ENCODE measurements at places on chromosomes 4 and X.

GRCh38 chr4:105845559-105845958, 49.7 kb upstream of the NPNT start:
- no peak for DNase-seq

DNA sequence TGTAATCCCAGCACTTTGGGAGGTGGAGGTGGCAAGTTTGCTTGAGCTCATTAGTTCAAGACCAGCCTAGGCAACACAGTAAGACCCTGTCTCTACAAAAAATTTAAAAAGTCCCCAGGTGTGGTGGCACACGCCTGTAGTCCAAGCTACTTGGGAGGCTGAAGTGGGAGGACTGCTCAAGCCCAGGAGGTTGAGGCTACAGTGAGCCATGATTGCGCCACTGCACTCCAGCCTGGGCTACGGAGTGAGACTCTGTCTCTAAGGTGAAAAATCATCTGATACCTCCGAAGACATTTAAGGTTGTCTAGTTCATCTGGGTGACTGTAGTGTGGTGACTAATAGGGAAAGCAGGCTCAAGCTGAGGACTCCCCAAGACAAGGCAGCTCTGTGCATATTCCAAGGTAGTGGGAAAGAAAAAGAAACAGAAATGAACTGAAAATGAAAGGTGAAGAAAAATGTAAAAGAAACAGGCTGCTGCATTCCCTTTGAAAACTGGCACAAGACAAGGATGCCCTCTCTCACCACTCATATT, 23.3 kb downstream of the FRYL start:
- DNase-seq: no peak

- DNase-seq: no peak
Observed at GRCh38 chrX:16005917-16006316, 117.4 kb upstream of the GRPR start.

DNA sequence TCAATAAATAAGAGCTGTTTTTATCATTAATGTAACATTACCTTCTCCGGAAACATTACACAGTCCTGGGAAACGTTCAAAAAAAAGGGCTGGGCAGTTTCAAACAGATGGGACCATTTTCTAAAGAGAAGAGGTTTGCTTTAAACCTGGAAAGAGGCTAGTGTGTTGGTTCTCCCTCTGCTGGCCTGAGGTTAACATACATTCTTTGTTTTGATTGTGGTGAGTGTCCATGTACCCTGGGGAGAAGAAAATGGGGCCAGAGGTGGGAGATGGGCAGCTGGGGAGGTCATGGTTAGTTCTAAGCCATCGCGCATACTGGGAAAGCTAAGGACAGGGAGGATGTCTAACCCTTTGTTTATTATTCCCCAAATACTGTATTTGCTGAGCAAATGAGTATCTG, 194.7 kb downstream of the CPEB2 start:
- DNase-seq: no peak

DNA sequence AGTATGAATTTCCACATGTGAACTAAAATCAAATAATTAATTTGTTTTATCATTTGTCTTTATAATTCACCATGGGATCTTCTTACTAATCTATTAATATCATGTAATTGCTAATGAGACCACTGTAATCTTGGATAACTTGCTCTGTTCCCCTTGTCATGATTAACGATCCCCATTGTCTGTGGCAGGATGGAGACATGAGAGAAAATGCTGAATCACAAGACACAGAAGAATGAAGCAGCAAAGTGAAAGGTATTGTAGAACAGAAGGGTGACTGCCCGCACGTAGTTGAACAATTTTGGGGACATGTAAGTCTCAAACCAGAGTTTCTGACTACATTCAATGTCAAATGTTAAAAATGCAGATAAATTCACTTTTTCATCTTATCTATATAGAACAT, 135.2 kb downstream of the EPHA5 start:
- no peak for DNase-seq

GRCh38 chrX:123899701-123900100, 39.8 kb downstream of the XIAP start:
- no peak for DNase-seq

DNA sequence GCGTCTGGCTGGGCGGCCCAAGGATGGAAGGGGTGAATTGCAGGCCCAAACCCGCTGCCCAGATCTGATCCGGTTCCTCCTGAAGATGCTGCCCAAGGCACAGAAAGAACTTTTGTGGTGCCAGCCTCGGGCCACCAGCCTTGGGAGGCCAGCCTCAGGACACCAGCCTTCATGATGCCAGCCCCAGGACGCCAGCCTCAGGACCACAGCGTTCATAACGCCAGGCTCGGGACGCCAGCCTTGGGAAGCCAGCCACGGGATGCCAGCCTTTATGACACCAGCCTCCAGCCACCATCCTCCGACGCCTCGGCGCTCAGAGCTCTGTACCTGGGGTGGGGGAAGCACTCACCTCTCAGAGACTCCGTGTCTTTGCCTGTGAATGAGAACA, 107.8 kb downstream of the ADRA2C start:
- no peak for DNase-seq

All from activated T-cell treated with anti-CD3 and anti-CD28 coated beads, Interleukin-2, amount 50 U/mL, for 72 hours (primary cell).